ENCODE measurements at places on chromosomes 1 and 21. TPM values are rescaled to one million over a fixed set of nuclear protein-coding genes. Genes with fewer than 3 reads are reported as not detected.

PLK3 gene
- 10.0 TPM for total RNA-seq

LY9 gene
- not detected for total RNA-seq

SLC44A5 gene
- 266 TPM for total RNA-seq

LMX1A gene
- total RNA-seq: not detected
